CD14-positive monocyte (primary cell): ENCODE measurements at places on chromosomes 11 and 22. TPM values are rescaled to one million over a fixed set of nuclear protein-coding genes. Genes with fewer than 3 reads are reported as not detected.
A peak's percentile ranks its signal among the peaks of the same experiment; 100 is the strongest.

GRCh38 chr11:2305140-2305778, 3.4 kb downstream of the TSPAN32 start:
- peak overlapping the region; percentile 86 for H3K4me3 ChIP-seq
- H3K27ac ChIP-seq, result no peak overlapping the region
- H3K4me1 ChIP-seq, result peaks cover 71% of the 10 kb centered on the region
- H3K27me3 ChIP-seq, result no peaks in the 10 kb centered on the region
- DNase-seq, result peak; percentile 80

DNA sequence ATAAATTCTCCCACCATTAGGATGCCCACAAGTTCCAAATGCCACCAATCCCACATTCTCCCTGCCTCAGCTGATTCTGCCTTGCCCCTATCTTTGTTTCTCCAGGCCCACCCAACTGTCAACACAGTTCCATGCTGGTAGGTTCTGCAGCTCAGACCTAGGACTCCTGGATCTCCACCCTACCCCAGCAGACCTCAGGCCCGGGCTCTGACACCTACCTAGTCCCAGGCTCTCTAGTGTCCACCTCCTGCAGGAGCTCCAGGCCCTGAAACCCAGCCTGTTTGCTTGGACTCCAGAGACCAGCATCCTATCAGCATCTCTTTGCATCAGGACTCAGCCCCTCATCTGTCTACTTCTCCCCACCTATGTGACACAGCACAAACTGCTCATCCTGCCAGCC, 86.5 kb downstream of the PDE2A start:
- H3K27me3 ChIP-seq, result peaks cover 58% of the 10 kb centered on the region
- no peaks in the 10 kb centered on the region for H3K36me3 ChIP-seq
- no peak overlapping the region for H3K4me3 ChIP-seq
- no peak overlapping the region for H3K27ac ChIP-seq
- peaks cover 43% of the 10 kb centered on the region for H3K4me1 ChIP-seq
- DNase-seq, result no peak

DNA sequence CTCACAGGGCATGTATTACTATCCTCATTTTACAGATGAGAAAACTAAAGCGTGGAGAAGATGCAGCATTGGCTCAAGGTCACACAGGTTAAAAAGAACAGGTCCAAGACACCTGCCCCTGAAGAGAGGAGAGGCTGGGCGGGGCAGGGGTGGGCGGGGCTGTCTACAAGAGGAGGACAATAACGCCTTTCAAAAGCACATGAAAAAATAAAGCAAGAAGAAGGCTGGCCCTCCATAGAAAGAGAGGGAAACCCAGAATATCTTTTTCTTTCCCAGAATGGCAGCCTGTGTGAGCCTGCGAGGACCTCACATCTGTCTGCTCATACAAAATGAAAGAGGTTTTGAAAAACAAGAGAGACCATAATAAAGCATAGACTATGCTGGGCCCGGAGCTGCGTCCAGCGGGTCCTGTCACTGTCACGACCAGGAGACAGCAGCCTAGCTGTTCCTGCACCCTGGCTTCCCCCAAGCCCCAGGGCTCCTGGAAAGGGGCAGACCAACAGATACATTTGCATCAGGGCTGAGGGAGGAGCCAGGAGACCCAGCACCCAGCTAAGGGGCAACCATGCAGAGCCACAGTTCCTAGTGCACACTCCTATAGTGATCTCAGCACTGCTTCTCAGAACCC, 61.6 kb downstream of the DSCAML1 start:
- peaks cover 23% of the 10 kb centered on the region for H3K4me1 ChIP-seq
- no peaks in the 10 kb centered on the region for H3K36me3 ChIP-seq
- no peak overlapping the region for H3K27ac ChIP-seq

DNA sequence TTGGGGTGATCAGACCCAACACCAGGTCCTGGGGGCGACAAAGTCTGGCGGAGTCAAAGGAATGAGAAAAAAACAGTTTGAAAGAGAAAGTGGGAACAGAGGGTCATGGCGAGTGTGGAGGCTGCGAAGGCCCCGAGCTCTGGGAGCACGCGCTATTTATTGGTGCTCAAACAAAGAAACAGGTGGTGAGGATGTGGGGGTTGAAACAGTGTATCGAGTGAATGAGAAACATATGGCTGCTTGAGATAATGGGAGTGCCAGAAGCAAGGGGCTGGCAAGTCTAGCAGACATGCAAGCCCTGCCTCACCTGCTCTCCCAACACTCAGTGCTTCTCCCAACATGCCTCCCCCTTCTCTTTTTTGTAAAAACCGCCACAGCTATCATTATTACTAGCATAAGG, 7.8 kb upstream of the DUSP18 start:
- H3K4me1 ChIP-seq, result no peaks in the 10 kb centered on the region
- no peaks in the 10 kb centered on the region for H3K36me3 ChIP-seq
- no peaks in the 10 kb centered on the region for H3K27me3 ChIP-seq
- H3K4me3 ChIP-seq, result no peak overlapping the region

DNA sequence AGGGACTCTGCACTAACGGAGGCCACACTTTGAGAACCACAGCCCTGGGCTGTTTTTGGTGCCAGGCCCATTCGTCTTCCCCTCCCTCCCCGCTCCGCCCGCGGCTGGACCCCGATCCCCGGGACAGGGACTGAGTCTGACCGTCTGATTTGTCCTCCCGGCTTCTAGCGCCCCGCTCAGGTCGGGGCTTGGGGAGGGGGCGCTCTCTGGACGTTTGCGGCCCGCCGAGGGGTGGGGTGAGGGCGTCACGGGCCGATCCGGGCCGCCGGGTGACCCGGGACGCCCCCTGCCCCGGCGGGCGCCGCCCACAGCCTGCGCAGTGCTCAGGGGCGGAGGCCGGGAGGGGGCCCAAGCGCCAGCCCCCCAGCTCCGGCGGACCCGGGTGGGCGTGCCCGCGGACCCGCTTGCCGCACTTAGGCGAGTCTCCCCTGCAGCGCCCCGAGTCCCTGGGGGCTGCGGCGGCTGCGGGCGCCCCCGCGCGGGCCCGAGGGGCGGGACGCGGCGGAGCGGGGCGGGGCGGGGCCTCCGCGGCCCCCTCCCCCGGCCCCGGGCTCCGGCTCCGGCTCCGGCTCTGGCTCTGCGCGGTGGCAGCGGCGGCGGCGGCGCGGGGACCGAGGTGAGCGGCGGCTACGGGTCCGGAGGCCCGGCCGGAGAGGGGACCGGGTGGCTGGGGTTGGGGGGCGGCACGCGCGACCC, 33.7 kb upstream of the PRR5 start:
- H3K36me3 ChIP-seq, result no peaks in the 10 kb centered on the region
- H3K27me3 ChIP-seq, result peaks cover 25% of the 10 kb centered on the region
- H3K4me1 ChIP-seq, result peaks cover 54% of the 10 kb centered on the region
- no peak for DNase-seq

DNA sequence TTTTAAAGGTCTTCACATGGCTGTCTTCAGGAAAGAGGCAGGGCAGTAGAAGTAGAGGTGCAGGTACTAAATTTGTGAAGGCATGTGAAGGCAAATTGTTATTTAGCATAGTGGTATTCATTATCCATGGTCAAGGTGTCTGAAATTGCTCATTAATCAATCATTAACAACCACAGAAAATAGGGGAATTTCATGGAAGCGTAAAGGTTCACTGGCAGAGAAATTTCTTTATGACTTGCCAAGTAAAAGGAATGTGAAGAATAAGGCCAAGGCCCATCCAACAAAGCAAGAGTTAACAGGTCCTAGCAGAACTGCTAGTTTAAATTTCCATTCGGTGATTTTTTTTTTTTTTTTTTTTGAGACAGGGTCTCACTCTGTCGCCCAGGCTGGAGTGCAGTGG, 59.0 kb downstream of the RSF1 start:
- H3K4me3 ChIP-seq, result no peak overlapping the region
- DNase-seq, result no peak
- H3K4me1 ChIP-seq, result no peaks in the 10 kb centered on the region
- peaks cover 76% of the 10 kb centered on the region for H3K36me3 ChIP-seq

- peaks cover 15% of the 10 kb centered on the region for H3K4me1 ChIP-seq
- no peak overlapping the region for H3K27ac ChIP-seq
- H3K27me3 ChIP-seq, result no peaks in the 10 kb centered on the region
- no peaks in the 10 kb centered on the region for H3K36me3 ChIP-seq
Observed at GRCh38 chr11:124193221-124194010, 10.3 kb downstream of the OR10D3 start.

- no peak overlapping the region for H3K27ac ChIP-seq
- no peak overlapping the region for H3K4me3 ChIP-seq
- no peaks in the 10 kb centered on the region for H3K36me3 ChIP-seq
Observed at GRCh38 chr11:71266114-71266833, 13.9 kb upstream of the SHANK2 start.

DNA sequence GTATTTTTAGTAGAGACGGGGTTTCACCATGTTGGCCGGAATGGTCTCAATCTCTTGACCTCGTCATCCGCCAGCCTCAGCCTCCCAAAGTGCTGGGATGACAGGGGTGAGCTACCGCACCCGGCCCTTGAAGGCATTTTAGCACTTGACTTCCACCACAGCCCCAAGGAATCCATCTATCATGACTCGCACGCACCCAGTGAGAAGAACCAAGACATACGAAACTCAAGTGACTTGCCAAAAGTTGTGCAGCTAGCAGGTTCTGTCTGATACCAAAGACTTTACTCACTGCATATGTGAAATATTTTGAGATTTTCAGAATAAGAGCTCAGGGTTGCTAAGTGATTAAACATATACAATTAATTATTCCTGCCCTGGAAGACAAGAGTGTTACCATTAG, 21.0 kb downstream of the FLI1 start:
- DNase-seq, result peak; percentile 36
- peaks cover 2% of the 10 kb centered on the region for H3K36me3 ChIP-seq
- H3K27me3 ChIP-seq, result no peaks in the 10 kb centered on the region

GRCh38 chr11:126277780-126278179, 5.1 kb upstream of the TIRAP start:
- no peaks in the 10 kb centered on the region for H3K27me3 ChIP-seq
- H3K27ac ChIP-seq, result no peak overlapping the region
- H3K4me1 ChIP-seq, result peaks cover 35% of the 10 kb centered on the region
- H3K36me3 ChIP-seq, result peaks cover 20% of the 10 kb centered on the region
- H3K4me3 ChIP-seq, result no peak overlapping the region

DNA sequence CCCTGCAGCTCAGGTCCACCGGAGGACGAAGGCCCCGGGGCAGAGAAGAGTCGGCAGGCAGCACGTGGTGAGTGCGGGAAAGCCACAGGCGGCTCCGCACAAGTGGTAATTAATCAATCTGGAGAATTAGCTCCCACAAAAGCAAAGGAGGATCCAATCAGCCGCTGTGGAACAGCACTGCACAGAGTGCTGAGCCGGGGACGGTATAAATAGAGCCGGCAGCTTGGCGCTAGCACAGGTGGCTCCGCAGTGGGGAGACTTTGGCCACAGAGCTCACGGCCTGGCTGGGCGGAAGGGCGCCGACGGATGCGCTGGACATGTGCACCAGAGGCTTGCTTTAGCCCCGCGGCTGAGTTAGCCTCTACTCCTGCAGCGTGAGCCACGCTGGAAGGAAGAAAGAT, 48.9 kb downstream of the IGSF9B start:
- no peak overlapping the region for H3K27ac ChIP-seq
- no peak for DNase-seq
- H3K4me1 ChIP-seq, result no peaks in the 10 kb centered on the region
- no peaks in the 10 kb centered on the region for H3K36me3 ChIP-seq
- H3K27me3 ChIP-seq, result no peaks in the 10 kb centered on the region

DNA sequence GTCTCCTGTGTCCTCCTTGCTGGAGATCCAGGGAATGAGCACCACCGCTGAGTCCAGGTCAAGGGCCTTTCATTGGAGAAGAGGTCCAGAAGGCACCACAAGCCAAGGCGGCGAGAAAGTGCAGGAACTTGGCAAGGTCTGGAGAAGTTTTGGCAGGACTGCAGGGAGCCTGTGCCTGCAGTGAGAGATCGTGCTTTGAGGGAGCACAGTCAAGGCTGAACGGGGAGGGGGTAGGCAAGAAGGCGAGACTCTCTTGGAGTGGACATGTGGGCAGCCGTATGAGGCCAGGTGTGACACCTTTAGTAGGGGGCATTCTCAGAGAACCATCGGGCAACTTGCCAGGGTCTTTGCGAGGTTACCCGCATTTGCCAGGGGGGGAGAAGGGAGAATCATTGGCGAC, 30.5 kb downstream of the LRRC10B start:
- H3K4me3 ChIP-seq, result no peak overlapping the region
- H3K27ac ChIP-seq, result no peak overlapping the region
- no peak for DNase-seq
- peaks cover 6% of the 10 kb centered on the region for H3K4me1 ChIP-seq
- H3K36me3 ChIP-seq, result no peaks in the 10 kb centered on the region

- H3K4me1 ChIP-seq, result no peaks in the 10 kb centered on the region
- no peak for DNase-seq
- H3K27me3 ChIP-seq, result no peaks in the 10 kb centered on the region
Observed at GRCh38 chr11:68164437-68164836, 43.2 kb upstream of the CHKA start.

DNA sequence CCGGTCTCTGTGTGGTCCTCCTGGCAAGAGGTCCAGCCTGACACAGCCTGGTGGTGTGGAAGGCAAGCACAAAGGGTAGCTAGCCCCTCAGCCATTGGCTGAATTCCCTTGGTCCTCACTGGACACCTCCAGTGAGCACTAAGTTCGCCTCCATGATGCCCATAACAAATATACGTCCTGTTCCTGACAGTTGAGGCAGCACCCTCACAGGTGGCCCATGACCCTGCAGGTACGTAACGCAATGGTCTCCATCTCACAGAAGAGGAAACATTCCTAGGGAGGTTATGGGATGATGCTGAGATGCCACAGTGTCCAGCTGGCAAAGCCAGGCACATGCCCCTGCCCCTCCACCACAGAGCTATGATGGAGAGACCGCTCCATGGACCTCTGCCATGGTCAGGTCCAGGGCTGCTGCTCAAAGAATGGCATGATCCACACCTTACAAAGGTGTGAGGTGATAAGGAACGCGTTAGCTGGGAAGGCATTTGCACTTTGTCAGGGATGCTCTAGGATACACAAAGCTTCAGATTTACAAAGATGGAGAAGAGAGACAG, 1.4 kb upstream of the GNAZ start:
- H3K36me3 ChIP-seq, result no peaks in the 10 kb centered on the region
- peaks cover 18% of the 10 kb centered on the region for H3K4me1 ChIP-seq
- no peak overlapping the region for H3K4me3 ChIP-seq

GRCh38 chr11:1301220-1302000, 8.0 kb downstream of the TOLLIP start:
- H3K4me1 ChIP-seq, result peaks cover 27% of the 10 kb centered on the region
- H3K36me3 ChIP-seq, result peaks cover 29% of the 10 kb centered on the region
- no peak overlapping the region for H3K27ac ChIP-seq
- H3K4me3 ChIP-seq, result no peak overlapping the region
- H3K27me3 ChIP-seq, result no peaks in the 10 kb centered on the region

DNA sequence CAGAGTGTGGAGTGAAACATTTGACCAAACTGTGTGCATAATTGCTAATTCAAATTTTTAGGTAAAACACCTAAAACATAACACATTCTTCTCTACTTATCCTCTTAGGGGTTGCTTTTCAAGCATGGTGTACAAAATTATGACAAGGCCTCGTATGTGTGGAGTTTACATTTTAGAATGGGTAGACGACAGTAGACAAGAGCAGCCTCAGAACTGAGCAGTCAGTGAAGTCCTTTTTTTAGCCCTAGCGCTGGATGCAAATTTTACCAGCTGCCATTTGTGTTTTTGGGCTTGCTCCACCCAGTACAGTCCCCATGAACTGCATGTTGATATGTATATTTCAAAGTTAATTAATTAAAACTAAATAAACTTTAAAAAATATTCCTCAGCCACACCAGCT, 64.7 kb upstream of the TOP3B start:
- H3K4me1 ChIP-seq, result no peaks in the 10 kb centered on the region
- H3K27me3 ChIP-seq, result peaks cover 4% of the 10 kb centered on the region
- no peak for DNase-seq
- H3K36me3 ChIP-seq, result no peaks in the 10 kb centered on the region
- H3K4me3 ChIP-seq, result no peak overlapping the region
- no peak overlapping the region for H3K27ac ChIP-seq

Gene FOLH1
- polyA plus RNA-seq, result not detected

Gene PATE4
- polyA plus RNA-seq, result not detected

Gene LARGE1
- 0.13 and 0.28 TPM in 2 replicates for polyA plus RNA-seq

Gene OR10A2
- polyA plus RNA-seq, result not detected in 2 replicates

Gene NTM
- not detected for polyA plus RNA-seq

Gene UBQLNL
- polyA plus RNA-seq, result not detected

Gene CSTPP1
- polyA plus RNA-seq, result 4.5 and 5.6 TPM in 2 replicates

Gene C11orf97
- polyA plus RNA-seq, result not detected

Gene FGF3
- polyA plus RNA-seq, result not detected
